ENCODE measurements at places on chromosomes 16 and 17. TPM values are rescaled to one million over a fixed set of nuclear protein-coding genes. Genes with fewer than 3 reads are reported as not detected.
A peak's percentile ranks its signal among the peaks of the same experiment; 100 is the strongest.

DNA sequence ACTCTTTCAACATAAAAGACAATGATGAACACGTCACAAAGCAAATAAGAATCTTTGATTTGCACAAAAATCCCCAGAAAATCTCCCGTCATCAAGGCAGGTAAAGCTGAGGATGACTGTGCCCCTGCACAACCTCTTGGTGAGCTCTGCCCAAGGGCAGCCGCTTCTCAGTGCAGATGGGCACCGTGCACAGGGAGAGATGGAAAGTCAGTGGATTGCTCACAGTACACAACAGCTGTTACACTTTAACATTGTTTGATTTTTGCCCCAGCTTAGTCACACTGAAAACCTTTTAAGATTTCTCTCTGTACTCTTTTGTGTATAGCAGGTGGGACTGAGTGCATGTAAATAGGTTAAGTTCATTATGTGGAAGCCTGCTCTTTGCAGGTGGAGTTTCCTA, 104.2 kb downstream of the CDK5R1 start:
- no peak for DNase-seq

GRCh38 chr16:67842509-67843342, 606 bp downstream of the THAP11 start:
- peak; percentile 49 for DNase-seq

DNA sequence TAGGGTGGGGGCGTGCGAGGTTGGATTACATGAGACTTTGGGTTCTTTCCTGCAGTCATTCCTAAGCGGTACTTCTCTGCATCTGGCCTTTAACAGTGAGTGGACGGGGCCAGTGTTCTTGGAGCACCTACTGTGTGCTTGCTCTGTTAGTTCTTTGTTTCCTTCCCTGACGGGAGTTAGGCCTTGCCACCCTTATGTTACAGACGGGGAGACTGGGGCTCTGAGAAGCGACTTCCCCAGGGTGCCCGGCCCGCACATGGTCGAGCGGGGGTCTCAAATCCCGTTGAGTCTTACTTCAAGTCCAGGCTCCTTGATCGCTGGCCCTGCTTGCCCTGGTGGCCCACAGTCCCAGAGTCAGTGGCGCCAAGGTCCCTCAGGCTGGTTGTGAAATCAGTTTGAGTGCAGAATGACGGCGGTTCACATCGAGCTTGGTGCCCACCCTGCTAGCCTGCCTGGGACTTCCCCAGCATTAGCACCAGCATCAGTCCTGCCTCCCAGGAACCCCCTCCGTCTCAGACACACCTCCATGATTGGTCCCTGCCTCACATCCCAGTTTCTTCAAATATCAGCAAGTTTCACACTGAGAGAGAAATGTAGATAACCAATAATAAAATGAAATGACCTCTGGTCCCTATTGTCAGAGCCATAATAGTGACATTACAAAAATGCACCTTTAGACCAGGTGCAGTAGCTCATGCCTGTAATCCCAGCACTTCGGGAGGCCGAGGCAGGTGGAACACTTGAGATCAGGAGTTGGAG, 128.0 kb downstream of the CMIP start:
- DNase-seq = no peak

DNA sequence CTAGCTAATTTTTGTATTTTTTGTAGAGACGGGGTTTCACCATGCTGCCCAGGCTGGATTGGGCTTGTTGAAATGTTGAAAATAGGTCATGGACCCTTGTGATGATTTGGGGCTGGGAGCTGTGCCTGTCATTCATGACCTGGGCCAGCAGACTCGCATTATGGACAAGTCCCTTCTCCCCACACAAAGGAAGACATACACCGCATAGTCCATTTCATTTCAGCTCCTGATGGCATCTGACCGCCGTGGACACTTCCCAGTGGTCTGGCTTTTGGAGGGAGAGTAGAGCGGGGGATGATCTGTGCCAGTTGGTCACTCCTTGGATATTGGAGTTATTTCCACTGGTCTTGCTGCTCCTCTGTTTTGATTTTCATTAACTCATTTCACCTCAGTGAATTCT, 34.8 kb downstream of the MPRIP start:
- DNase-seq = no peak

GRCh38 chr16:86718118-86718517, 139.8 kb downstream of the FOXL1 start:
- no peak for DNase-seq

GRCh38 chr17:82655038-82655479, 6.8 kb upstream of the WDR45B start:
- DNase-seq = no peak

The BANP gene
- total RNA-seq = 39.1 TPM

All from neural crest cell (in vitro differentiated cells).